Lower lobe of right lung (tissue), 2 donors: ENCODE measurements at places on chromosomes 6 and 20. TPM values are rescaled to one million over a fixed set of nuclear protein-coding genes. Genes with fewer than 3 reads are reported as not detected.

- no peak overlapping the region for H3K27ac ChIP-seq
- no peak for DNase-seq
- no peaks in the 10 kb centered on the region for H3K27me3 ChIP-seq
Measured at GRCh38 chr20:32158943-32159660, 48.4 kb downstream of the PLAGL2 start.

DNA sequence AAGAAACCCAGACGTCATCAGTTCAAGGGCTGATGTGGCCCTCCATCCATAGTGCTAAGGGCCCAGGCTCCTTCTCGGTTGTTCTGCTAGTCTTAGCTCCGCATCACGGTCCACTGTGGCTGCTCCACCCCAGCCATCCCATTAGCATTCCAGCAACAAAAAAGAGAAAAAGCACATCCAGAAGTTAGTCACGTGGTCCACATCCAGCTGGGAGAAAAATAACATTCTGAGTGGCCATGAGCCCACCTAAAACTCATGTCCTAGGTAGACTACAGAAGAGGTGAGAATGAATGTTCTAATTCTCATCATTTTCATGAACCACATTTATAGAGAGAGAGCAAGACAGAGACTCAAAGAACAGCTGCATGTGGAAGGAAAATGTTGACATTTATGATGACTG, 49.4 kb upstream of the TAB2 start:
- no peaks in the 10 kb centered on the region for H3K36me3 ChIP-seq
- DNase-seq: no peak
- H3K27ac ChIP-seq: no peak overlapping the region

DNA sequence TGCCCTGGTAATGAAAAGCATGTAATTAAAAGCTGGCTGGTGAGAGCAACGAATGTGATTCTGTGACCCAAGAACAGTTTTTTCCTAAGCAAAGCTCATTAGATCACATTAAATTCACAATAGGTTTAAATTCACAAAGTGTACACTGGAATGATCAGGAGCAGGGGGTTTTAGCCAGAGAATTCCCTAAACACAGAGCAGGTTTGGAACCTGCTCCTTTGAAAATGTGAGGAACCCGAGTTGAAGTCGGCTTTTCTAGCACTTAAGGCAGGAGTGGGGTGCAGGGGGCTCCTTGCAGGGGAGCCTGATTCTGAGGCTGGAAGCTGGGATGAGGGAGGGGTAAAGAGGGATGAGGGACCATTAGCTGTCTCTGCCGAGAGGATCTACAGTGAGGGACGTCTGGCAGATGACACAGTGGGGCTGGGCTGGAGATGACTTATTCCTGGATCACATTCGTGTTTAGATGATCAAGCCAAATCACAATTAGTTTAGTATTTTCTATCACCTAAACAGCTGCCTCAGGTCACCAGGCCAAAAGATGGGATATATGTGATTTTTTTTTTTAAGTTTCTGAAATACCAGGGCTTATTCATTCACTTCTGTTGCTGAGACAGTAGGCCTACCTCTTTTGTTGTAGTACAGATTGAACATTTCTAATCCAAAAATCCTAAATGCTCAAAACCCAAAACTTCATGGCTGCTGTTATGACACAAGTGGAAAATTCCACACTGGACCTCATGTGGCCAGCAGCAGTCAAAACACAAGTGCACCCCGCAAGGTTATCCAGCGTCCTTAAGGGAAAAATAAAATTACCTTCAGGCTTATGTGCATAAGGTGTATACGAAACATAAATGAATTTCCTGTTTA, 93.1 kb upstream of the HIVEP1 start:
- peaks cover 7% of the 10 kb centered on the region for H3K4me1 ChIP-seq
- no peak overlapping the region for H3K27ac ChIP-seq
- DNase-seq: no peak

DNA sequence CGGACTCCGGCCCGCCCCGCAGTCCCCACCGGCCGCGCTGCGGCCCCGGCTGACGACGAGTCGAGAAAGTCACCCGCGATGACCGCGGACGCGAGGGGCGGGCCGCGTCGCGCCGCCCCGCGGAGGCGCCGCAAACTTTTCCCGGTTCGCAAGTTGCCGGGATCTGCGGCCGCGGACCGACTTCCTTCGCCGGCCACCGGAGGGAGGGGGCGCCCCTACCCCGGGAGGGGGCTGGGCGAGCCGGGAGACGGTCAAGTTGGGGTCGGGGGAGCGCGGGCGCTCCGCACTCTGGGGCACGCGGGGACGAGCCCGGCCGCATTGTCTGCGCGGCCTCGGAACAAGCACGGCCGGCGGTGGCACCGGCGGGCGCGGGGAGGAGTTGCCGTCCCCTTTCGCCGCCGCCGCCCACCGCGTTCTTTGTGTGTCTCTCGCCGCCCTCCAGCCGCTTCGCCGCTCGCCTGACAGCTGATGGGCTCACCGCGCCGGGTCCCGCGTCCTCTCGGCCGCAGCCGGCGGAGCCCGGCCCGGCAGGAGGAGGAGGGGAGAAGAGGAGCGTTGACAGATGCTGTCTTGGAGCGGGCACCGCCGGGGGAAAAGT, 131.6 kb downstream of the OGFRL1 start:
- DNase-seq: peak; percentile 70
- peak overlapping the region; percentile 81 for H3K4me3 ChIP-seq
- no peaks in the 10 kb centered on the region for H3K27me3 ChIP-seq

DNA sequence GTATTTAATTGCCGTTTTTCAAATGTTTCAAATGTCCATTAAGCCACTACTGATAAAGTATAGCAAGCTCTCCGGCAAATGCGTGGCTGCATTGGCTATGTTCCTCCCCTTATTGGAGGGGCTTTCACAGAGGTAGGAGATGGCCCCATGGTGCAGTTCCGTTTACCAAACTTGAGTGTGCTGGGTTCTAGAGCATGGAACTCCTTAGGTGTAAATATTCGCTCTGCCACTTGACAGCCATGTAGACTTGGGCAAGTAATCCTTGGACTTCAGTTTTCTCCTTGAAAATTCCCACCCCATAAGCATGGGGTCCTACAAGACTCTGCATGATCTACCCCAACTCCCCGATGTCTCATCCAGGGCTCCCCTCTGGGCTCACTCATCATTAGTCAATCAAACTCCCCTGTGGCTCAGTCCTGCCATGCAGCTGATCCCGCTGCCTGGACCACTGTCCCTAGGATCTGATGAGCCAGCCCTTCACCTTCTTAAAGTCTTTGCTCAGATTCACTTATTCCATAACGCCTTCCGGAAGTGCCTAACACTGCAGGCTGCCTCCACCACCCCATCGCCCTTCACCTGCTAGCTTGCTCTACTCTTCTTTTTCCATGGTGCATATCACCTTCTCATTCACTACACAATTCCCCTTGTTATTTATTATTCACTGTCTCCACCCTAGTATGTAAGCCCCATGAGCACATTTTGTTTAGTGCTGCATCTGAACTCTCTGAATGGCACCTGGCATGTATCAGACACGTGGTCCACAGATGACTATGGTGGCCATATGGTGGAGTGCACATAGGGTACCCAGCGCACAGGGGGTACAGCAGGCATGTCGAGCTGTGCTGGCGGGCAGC, 18.8 kb downstream of the PRR18 start:
- H3K27me3 ChIP-seq: peaks cover 9% of the 10 kb centered on the region
- no peaks in the 10 kb centered on the region for H3K4me1 ChIP-seq
- no peak overlapping the region for H3K4me3 ChIP-seq
- DNase-seq: no peak
- no peaks in the 10 kb centered on the region for H3K36me3 ChIP-seq
- no peak overlapping the region for H3K27ac ChIP-seq

GRCh38 chr6:115617031-115617430, 443.7 kb downstream of the FRK start:
- DNase-seq: no peak
- no peak overlapping the region for H3K27ac ChIP-seq
- H3K36me3 ChIP-seq: no peaks in the 10 kb centered on the region
- no peaks in the 10 kb centered on the region for H3K4me1 ChIP-seq
- H3K27me3 ChIP-seq: no peaks in the 10 kb centered on the region
- H3K4me3 ChIP-seq: no peak overlapping the region

DNA sequence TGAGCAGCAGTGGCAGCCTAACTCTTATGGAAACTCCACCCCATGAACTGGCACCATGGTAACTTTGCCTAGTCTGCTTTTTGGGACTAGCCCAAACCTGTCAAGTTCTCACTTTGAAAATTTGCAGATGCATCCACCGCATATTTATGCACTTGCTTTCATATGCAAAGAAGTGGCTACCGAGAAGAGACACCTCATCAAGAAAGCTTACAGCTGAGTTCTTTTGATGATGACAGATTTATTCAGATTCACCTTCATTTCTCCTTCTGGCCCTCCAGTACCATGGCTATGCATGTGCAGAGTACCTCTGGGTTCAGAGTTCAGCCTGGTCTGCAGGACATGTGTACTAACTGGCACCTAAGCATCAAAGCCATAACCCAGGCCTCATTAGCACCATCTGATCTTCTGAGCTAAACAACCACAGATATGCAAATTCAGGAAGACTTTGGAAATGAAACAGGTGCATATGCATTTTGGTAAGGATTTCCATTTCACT, 154.3 kb upstream of the TENT5A start:
- H3K27me3 ChIP-seq: no peaks in the 10 kb centered on the region
- no peaks in the 10 kb centered on the region for H3K4me1 ChIP-seq
- no peaks in the 10 kb centered on the region for H3K36me3 ChIP-seq

DNA sequence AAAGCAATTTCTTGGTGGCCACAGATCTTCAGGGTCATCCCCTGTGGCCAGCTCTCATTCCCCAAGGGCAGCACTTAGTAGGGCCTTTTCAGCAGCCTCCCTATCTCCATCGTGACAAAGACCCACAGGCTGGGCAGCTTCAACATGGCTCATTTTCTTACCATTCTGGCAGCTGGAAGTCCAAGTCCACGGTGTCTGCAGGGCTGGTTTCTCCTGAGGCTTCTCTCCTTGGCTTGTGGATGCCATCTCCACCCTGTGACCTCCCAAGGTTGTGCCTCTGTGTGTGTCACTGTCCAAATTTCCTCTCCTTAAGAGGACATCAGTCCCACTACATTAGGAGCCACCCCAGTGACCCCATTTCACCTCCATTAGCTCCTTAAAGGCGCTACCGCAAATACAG, 161.7 kb downstream of the CDH4 start:
- no peak overlapping the region for H3K27ac ChIP-seq
- H3K4me3 ChIP-seq: no peak overlapping the region
- no peaks in the 10 kb centered on the region for H3K27me3 ChIP-seq
- H3K36me3 ChIP-seq: no peaks in the 10 kb centered on the region
- no peak for DNase-seq

DNA sequence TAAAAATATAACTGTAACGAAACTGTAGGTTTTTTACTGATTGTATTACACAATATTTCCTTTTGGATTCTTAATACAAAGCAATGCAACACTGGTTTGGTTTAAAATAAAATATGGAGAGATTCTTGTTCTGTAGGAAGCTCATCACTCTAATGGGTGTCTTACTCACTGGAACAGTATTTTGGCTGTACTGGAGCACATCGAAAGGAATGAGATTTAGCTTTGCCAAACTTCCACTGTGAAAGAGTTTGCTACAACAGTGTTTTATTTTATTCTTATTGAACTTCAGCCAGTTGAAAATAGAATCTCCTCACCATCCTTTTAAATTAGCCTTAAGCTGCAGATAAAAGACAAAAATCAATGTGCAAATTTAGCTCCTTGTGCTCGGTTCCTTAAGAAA, 230.7 kb upstream of the QKI start:
- no peak overlapping the region for H3K4me3 ChIP-seq
- H3K27me3 ChIP-seq: no peaks in the 10 kb centered on the region
- H3K27ac ChIP-seq: no peak overlapping the region
- H3K36me3 ChIP-seq: no peaks in the 10 kb centered on the region
- H3K4me1 ChIP-seq: peaks cover 9% of the 10 kb centered on the region
- no peak for DNase-seq

DNA sequence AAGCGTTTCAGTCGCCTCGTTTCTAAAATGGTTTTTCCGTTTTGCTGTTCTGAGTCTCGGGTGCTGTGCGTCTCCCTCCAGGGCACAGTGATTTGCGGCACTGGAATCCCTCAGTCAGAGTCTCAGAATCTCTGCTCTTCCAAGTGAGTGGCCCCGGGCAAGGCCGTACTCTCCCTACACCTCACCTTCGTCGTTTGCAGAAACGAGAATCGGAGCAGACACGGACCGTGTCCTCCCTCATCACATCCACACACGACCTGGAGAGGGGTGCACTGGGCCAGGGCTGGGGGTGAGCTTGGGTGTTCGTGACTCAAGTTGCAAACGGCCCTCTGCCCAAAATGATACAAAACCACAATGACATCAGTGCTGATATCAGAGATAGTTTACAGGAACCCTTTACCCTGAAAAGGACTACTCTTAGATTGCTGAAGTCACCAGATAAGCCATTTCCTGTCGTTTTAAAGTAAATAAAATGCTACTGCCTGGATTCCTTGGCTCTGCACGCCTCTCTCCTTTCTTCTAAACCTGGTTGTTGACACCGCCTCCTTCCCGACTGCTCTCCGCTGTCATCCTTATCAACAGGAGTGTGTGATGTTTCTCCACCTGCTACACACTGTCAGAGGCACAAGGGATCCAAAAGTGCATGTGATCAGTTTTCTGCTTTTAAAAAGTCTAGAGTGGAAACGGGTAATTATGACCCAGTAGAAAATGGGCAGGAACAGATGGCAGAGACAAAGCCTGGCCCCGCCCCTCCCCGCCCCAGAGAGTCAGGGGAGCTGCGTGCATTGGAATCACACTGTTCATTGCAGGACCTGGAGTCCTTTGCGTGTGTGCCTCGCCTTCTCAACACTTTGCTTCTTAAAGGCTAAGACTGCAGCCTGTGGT, 38.4 kb downstream of the KIF25 start:
- H3K4me1 ChIP-seq: peaks cover 30% of the 10 kb centered on the region
- no peaks in the 10 kb centered on the region for H3K27me3 ChIP-seq
- peak overlapping the region; percentile 81 for H3K27ac ChIP-seq
- peak overlapping the region; percentile 51 for H3K4me3 ChIP-seq
- no peaks in the 10 kb centered on the region for H3K36me3 ChIP-seq

- peak; percentile 80 for DNase-seq
- peaks cover 15% of the 10 kb centered on the region for H3K4me1 ChIP-seq
- H3K27me3 ChIP-seq: no peaks in the 10 kb centered on the region
- H3K27ac ChIP-seq: peak overlapping the region; percentile 77
- H3K4me3 ChIP-seq: peak overlapping the region; percentile 65
Measured at GRCh38 chr6:42726485-42727086, 4.2 kb upstream of the PRPH2 start.

- no peak overlapping the region for H3K27ac ChIP-seq
- no peaks in the 10 kb centered on the region for H3K4me1 ChIP-seq
- H3K4me3 ChIP-seq: no peak overlapping the region
- no peaks in the 10 kb centered on the region for H3K36me3 ChIP-seq
- DNase-seq: no peak
Measured at GRCh38 chr6:106117579-106117978, 31.4 kb downstream of the PRDM1 start.

MRAP2 gene
- 0.74 TPM for total RNA-seq

CCDC170 gene
- total RNA-seq: 5.4 TPM

CLVS2 gene
- 0.03 TPM for total RNA-seq

MYO6 gene
- 62.7 TPM for total RNA-seq

LIN28B gene
- not detected for total RNA-seq

MYCT1 gene
- 18.0 TPM for total RNA-seq

DEFB123 gene
- not detected for total RNA-seq

ADGB gene
- 6.2 TPM for total RNA-seq

FAM209A gene
- total RNA-seq: 0.71 TPM

GNMT gene
- total RNA-seq: 2.4 TPM
